ENCODE measurements at places on chromosomes 12 and 14.

DNA sequence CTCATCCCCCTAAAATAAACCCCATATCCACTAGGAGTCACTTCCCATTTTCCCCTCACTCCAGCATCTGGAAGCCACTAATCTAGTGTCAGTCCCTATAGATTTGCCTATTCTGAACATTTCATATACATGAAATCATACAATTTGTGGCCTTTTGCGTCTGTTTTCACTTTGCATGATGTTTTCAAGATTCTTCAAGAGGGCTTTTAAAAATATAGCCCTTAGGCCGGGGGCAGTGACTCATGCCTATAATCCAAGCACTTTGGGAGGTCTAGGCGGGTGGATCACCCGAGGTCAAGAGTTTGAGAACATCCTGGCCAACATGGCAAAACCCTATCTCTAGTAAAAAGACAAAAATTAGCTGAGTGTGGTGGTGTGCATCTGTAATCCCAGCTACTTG, 104.7 kb downstream of the VEZT start:
- DNase-seq, result no peak

- no peak for DNase-seq
These were observed 367.9 kb downstream of the PAWR start for GRCh38 chr12:79322905-79323304.

DNA sequence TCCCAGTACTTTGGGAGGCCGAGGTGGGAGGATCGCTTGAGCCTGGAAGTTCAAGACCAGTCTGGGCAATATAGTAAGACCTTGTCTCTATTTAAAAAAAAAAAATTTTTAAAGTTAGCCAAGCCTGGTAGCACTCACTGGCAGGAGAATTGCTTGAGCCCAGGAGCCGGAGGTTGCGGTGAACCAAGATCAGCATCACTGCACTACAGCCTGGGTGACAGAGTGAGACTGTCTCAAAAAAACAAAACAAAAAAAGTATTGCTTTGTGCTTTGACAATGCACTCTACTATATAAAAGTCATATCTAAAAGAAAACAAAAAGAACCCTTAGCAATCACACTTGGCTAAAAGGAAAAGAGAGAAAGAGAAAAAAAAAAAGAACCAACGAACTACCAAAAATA, 26.8 kb downstream of the GNPTAB start:
- DNase-seq, result no peak

- no peak for DNase-seq
These were observed 55.3 kb upstream of the STON2 start for GRCh38 chr14:81455390-81455789.

GRCh38 chr14:75876530-75876929, 105.3 kb downstream of the TGFB3 start:
- DNase-seq, result no peak

DNA sequence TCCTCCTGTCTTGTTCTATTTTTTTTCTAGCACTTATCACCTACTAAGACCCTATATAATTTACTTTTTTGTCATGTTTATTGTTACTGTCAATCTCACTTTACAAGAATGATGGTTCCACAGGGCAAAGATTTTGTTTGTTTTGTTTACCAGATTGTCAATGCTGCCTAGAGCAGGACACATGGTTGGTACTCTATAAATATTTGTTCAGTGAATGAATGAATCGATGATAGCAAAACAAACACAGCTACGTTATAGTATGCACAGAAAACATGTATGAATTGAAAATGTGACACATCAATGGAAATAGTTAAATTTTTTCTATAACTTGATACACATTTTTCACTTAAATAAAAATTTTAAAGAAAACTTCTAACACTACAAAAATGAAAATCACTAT, 67.1 kb upstream of the KRR1 start:
- no peak for DNase-seq

- DNase-seq, result no peak
These were observed 122.7 kb upstream of the SLCO1C1 start for GRCh38 chr12:20572451-20572850.

GRCh38 chr12:19760611-19761010, 321.3 kb downstream of the AEBP2 start:
- DNase-seq, result no peak

GRCh38 chr14:104694475-104694950, 5.1 kb downstream of the INF2 start:
- DNase-seq, result no peak

GRCh38 chr12:124608450-124608870, 41.0 kb upstream of the NCOR2 start:
- no peak for DNase-seq

- peak; percentile 37 for DNase-seq
These were observed 6.6 kb downstream of the PPHLN1 start for GRCh38 chr12:42332301-42333285.

- DNase-seq, result no peak
These were observed 878 bp downstream of the TMEM119 start for GRCh38 chr12:108596854-108597558.

DNA sequence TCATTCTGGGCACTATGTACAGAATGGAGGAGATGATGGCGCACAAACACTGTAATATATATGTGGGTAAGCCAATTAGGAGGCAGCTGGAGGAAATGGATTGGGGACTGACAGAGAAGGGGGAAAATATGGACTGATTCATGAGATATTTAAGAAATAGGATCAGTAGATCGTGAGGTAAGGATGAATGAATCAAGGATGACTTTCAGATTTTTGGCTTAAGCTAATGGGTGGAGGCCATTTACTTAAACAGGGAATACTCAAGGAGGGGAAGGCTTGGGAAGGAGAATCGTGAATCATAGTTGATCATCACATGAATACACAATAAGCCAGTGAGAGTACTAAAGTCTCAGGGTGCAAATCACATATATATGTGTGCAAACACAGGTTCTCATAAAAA, 11.2 kb upstream of the GNPNAT1 start:
- DNase-seq, result no peak

- no peak for DNase-seq
These were observed 6.1 kb downstream of the METTL3 start for GRCh38 chr14:21505012-21505553.

- DNase-seq, result no peak
These were observed 30.5 kb upstream of the NUDT4 start for GRCh38 chr12:93347054-93347785.

GRCh38 chr12:115251727-115252126, 567.8 kb upstream of the TBX3 start:
- DNase-seq, result no peak

- DNase-seq, result no peak
These were observed 39.5 kb downstream of the GALNT16 start for GRCh38 chr14:69299286-69300035.

GRCh38 chr12:120468821-120469449, 613 bp downstream of the SRSF9 start:
- no peak for DNase-seq

DNA sequence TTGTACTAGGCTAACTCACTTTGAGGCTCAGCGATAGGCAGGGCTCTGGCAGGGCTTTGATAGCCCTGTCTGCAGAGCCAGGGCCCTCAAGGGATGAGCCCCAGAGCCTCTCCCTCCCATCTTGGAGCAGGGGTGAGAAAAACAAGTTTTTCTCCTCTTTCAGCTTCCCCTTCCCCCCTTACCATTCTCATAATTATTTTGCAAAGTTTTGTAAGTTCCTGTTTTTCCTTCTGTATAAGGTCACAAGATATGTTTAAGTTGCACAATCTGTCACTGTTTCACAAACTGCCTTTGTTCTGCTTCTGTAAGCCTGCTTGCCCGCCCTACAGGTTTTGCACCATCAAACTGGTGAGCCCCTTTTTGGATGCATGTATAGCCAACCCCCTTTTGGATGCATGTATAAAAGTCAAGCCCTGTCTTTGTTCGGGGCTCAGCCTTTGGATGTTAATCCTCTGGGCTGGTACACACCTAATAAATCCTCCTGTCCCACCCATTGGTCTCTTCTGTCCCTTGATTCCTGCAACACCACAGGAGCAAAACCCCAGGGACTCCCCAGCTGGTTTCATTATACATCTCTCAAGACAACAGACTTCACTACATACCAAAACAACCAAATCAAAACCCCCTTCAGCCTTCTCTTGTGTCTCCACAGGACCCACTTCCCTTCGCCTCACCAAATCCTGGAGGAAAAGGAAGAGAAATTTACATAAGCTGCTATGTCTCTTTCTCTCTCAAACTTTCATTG, 52.5 kb upstream of the RESF1 start:
- no peak for DNase-seq

- no peak for DNase-seq
These were observed 18.1 kb upstream of the WDR20 start for GRCh38 chr14:102121567-102121966.

DNA sequence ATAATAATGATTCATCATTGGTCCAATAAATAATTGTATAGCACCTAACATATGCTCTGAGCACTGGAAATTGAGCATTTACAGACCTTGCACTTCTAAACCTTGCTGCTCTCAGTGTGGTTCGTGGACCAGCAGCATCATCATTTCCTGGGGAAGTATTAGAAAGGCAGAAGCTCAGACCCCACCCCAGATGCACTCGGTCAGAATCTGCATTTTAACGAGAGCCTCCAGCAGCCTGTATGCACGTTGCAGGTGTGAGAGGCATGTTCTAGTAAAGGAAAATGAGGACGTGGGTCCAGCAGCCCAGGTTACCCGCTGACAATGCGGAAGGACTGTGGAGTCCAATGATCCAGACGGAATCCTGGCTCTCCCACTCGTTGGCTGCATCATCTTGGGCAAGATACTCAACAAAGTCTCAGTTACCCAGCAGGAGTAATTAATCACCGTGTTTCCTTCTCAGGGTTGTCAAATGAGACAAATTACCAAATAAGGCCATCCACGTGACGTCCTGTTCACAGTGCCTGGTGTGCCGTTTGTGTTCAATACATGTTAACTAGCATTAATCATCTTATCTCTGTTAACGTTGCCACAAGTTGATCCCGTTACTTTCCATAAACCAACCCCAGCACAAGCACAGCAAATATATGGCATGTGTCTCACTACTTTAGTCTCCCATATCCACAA, 49.2 kb upstream of the CCND2 start:
- no peak for DNase-seq

DNA sequence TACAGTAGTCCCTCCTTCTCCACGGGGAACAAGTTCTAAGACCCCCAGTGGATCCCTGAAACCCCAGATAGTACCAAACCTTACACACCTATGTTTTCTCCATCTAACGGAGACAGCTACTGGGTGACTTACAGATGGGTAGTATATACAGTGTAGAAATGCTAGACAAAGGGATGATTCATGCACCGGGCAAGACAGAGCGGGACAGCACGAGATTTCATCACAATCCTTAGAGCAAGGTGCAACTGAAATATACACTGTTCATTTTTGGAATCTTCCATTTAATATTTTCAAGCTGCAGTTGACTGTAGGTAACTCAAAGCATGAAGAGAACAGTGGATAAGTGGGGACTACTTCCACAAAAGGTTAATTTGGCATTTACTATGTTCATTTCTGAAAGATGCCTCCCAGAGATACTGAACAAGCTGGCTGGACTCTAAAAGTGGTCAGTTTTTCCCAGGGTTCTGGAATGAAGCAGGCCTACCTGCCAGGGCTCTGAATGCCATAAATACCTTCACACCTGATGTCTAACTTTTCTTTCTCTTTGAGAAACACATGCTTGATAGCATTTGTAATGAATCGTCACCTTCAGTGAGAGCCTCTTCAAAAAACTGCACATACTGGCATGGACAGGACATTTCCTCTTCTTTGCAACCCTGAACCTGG, 127.7 kb upstream of the FOXN3 start:
- peak; percentile 16 for DNase-seq

GRCh38 chr12:104833756-104834155, 124.3 kb downstream of the SLC41A2 start:
- no peak for DNase-seq

- DNase-seq, result no peak
These were observed 24.5 kb upstream of the KIF21A start for GRCh38 chr12:39467432-39467870.

DNA sequence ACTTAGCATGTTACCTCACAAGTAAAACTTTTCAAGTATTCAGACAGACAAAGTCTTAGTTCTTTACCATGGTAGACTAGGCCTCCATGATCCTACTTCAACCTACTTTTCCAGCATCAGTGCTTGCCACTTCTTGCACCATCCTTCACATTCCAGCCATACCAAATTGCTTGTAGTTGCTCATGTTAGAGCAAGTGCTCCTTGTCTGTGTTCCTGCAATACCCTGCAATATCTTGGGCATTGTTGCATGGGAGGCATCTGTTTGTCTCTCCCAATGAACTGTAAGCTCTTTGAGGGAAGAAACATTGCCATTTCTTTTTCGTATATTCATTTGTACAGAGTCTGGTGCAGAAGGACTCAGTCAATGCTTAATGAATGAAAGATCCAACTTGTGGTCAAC, 78.0 kb downstream of the SRGAP1 start:
- DNase-seq, result no peak

GRCh38 chr12:92470608-92471021, 232.2 kb upstream of the PLEKHG7 start:
- DNase-seq, result no peak

DNA sequence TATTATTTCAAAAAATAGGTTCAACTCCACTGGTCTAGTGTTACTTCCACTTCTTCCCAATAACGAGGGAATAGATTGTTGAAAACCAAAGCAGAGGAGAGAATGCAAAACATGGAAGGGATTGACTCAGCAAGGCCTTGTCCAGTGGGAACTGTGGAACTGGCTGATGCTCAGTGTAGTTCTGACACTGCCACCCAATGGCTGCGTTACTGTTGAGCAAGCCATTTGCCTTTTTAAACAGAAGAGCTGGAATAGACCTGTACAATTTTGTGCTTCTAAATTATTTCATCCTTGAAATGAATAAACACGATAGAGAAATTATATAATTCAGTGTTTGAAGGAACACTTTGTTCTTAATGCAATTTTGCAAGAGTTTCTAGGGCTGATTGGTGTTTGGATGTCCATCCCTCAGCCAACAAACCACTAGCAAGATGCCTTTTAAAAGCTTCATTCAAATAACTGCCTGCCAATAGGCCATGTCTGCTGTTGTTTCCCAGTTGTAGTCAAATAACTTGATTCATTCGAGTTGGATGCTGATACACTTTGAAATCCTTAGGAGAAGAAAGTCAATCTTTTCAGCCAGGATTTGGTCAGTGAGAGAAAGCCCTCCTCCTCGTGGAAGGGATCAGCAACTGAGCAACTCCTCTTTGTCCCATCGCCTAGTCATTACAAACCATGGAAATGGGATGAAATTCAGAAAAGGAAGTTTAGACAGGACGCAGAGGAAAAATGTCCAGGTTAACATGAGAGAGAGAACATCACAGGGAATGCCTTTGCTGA, 7.3 kb upstream of the MGP start:
- DNase-seq, result peak; percentile 65

DNA sequence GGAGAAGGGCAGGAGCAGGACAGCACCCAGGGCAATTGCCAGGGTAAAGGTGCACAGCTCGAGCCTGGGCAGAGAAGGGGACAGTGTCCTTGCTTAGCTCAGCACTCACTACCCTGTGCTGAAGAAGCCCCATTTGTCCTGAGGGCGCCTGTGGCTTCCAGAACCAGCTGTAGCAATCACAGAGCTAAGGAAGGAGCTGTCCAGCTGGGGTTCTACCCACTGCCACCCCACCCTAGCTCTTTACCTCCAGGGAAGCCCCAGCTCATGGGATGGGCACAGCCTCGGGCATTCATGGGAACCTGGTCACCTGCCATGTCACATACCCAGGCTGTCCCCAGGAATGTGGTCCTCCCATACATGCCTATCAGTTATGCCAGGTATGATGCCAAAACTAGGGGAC, 5.8 kb downstream of the LMBR1L start:
- DNase-seq, result no peak

All from T47D (cell line).